ENCODE measurements at places on chromosomes 5 and 9.

GRCh38 chr9:111598733-111599091 is 735 bp downstream of the PTGR1 start:
- DNase-seq: no peak

GRCh38 chr5:170643591-170643990 is 139.8 kb downstream of the KCNIP1 start:
- no peak for DNase-seq

DNA sequence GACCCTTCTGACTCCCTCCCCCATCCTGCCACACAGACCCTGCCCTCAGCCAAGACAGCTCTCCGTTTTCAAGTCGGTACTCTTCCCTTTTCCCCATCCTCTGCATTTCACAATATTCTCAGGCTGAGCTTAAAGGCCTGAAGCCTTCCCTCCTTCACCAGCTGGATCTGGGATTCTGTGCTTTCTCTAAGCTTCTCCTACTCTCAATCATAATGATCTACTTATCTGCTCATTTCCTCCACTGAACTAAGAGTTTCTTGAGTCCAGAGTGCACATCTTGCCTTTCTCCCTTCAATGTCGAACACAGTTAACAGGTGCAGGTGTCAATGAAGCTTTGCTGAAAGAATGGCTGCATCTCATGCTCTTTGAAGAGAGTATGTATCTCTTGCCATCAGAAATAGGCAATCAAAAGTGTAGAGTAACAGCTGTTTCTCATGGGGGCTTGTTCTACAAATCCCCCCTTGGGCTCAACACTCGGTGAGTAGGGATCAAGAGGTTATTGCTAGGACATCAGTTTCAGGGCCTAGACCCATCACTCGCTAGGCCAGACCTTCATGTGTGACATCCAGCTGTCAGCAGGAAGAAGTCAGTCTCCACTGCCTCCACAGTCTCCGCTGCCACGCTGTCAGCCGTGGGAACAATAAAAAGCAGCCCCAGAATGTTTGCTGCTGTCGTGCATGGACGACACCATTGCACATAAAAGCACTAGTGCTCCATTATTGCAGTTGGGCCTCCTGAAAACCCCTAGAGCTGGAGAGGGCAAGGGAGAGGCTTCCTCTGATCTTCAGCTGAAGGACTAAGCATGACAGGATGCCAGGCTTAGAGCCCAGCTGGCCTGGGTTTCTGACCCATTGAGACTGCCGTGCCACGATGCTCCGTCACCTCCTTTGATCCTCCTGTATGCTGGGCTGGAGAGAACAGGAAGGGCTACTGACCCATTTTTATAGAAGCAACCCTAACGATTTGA is 23.7 kb downstream of the TRAF1 start:
- DNase-seq: no peak

DNA sequence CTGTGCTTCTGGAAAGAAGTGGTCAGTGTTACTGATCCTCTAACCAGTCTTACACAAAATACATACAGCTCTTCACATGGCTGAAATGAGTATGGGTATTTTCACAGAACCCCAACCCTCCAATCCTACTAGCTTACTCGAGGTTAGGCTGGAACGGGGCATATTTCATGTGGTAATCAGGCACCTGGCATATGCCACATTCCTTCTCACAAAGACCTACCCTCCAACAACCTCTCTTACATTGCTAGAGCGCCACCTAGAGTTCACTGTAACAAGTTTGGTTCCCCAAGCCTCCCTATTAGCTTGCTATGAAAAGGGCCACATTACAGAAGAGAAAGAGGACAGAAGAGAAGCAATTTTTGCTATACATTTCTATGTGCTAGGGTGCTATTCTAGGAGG is 597.3 kb downstream of the PRELID2 start:
- no peak for DNase-seq

- no peak for DNase-seq
Measured at GRCh38 chr9:110344821-110345220, 7.2 kb upstream of the TXNDC8 start.

- no peak for DNase-seq
Measured at GRCh38 chr9:35168963-35169362, 7.2 kb downstream of the UNC13B start.

DNA sequence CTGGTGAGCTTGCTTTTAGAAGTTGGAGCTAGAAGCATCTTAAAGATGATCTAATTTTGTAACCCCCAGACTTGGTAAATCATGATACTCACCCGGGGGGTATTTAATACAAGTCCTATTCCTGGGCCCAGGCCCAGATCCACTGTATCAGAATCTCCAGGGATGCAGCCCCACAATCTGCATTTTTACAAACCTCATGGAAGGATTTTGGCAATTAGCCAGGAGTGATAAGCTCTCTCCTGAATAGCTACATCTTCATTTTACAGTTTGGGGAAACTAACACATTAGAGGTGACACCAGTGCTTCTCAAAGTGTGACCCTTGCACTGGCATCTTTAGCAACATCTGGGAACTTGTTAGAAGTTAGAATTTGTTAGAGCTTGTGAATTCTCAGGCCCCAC is 31.2 kb upstream of the OTP start:
- DNase-seq: no peak

DNA sequence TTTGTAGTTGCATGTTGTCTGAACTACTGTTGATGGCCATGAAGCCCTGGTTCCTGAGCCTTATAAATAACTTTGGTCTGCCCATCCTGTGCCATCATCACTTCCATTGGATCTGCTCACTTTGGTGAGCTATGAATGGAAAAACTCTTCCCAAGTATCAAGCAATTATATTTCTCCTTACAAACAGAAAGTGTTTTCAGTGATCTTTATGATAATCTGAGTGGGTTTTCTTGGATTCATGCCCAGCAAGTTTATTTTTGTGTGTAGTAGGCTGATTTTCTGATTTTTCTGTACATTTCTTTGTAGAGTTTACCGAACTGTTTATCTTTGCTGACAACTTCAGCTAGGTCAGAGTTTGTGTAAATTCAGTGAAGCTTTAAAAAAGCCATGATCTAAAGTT is 31.0 kb downstream of the CAMK4 start:
- DNase-seq: no peak

GRCh38 chr5:135993880-135994636 is 34.7 kb upstream of the TGFBI start:
- DNase-seq: no peak

DNA sequence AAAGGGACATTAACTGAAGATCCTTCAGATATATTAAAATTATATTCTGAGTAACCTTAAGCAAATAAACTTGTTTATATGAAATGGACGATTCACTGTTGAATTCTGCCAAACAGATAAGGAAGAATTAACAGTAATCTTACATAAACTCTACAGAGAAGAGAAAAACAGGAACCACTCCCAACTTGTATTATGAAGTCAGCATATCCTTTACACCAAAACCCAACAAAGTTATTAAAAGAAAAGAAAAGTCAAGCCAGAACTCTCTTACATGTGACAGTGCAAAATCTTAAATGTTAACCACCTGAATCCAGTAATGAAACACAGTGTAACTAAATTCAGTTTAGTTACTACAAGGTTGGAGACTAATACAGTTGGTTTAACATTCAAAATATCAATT is 185.8 kb downstream of the DEPDC1B start:
- no peak for DNase-seq

DNA sequence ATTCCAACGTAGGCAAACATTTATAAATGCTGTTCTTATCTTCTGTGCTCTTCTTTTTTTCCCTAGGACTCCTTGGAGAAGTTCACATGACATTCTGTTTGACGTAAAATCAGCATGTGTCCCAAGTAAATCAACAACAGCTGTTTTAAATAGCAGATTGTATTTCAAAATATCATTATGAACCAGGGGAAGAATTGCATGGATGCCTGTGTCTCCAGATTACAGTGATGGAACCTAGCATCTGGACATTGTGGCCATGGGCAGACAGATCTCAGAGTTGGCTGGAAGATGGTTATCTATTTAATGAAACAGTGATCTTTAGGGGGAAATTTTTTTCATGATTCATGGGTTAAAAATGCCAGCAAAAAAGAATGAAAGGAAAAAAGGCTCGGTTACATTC is 222.0 kb downstream of the MAN2A1 start:
- no peak for DNase-seq

DNA sequence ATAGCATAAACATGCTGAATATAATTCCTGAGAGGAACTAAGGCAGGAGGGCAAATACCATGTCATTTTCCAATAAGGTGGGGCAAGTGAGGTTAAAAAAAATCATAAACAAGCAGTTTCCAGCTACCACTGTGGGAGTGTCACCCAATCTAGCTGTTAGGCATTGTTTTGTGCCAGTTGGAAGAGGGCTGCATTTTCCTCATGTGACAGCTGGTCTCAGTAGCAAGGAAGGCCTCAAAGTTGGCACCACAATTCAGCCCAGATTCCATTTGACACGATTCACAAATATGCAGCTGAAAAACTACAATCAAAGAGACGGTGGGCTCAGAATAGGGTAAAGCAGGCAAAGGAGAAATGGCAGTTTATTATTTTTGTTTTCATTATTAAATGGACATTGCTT is 636.1 kb downstream of the KIF4B start:
- no peak for DNase-seq

- no peak for DNase-seq
Measured at GRCh38 chr5:150440948-150441812, 8.4 kb downstream of the RPS14 start.

DNA sequence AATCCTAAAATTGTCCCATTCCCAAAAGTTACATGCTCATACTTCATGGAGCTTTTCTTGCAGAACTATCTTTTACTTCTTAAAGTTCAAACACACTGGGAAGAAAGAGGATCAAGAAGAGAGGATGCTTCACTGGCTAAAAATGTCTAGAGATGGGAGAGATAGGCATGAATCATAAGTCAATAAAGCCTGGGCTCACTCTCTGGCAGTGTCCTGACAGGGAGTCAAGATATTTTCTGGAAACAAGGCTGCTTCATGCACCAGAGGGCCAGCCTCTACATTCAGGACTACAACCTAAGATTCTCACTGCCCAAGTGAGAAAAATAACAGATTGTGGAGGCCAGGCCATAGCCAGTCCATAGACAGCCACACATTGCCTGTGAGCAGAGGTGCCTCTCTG is 1358.4 kb downstream of the EFNA5 start:
- no peak for DNase-seq

DNA sequence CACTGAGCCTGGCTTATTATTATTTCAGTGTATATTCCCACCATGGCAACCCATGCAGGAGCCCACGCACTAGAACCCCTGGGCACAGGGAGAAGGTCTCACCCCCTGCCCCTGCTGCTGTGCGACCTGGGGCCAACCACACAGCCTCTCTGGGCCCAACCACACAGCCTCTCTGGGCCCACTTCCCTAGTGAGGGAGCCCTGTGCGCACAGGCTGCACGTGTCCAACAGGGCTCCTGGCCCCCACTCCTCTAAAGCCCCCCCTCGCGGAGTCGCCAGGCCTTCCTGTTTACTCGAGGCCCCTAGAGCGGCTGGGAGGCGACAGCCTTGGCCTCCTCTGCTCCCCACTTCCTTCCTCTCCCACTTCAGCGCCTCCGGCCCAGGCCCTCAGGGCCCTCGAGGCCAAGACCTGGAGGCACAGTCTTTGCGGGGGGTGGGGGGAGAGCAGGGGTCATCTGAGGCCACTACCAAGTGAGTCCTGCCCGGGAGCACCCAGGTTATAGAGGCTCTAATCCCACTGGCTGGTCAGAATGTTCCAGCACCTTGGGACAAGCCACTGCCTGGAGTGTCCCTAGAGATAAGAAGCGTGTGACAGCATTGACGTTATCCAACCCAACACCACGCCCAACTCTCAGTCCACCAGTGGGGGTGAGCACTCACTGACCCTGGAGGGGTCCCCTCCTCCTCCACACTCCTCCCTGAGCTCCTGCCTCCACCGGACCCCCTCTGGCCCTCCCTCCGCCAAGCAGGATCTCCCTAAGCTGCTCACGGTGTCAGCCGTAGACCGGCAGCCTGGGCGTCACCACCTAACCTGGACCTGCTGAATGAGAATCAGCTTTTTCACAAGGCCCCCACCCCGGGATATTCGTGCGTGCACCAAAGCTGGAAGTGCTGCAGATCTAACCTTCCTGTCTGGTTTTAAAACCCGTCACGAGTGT is 7.9 kb upstream of the ENG start:
- DNase-seq: no peak

DNA sequence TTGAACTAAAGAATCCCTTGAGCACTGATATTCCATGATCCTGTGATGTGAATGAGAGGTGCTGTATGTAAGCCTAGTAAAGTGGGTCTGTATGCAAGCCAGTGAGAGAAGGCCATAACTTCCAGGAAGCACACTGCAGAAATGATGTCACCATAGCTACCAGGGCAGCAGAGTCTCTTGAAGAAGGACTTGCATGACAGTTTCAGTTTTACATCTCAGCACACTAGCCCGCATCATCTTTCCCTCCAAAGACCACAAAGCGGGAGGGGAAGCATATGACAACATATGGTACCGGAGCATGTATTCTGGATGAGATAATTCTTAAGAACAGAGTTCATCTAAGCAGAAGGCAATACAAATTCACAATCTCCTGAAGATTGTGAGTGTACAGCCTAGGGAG is 37.6 kb upstream of the MAST4 start:
- DNase-seq: no peak

Measured in cerebellar nuclear complex (tissue), 1 donor.